AML-193 (cell line): ENCODE measurements at places on chromosomes 5 and 9.

DNA sequence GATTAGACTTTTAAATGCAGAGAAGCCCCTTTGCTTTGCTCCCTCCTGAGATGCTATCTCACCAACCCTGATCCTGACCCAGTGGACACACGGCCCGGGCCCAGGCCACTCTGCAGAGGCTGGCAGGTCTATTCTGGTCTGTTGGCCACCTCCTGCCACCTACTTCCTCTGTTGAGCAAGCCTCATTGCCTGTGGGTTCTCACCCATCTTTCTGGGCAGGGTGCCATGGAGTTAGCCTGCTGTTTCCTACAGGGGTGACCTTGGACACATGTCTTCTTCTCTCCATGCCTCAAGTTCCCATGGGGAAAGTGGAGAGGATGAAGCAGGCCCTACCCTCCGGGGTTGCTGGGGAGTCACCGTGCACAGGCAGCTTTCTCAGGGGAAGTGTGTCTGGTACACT lies 266.2 kb upstream of the IRX1 start:
- DNase-seq = peak; percentile 26

DNA sequence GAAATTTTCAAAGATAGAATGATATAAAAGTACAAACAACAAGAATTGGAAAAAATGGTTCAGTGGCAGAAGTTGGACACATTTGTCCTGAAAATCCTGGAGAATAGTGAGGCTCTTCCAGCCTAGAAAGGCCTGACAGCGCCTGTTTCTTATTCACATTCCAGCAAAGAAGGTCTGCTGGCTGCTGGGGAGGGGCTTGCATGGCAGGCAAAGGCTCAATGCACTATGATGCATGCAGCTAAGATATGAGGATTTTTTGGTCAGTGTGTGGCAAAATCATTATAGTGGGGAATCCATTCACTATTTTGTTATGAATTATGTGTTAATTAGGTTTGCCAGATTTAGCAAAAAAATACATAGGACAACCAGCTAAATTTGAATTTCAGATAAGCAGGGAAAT lies 243.9 kb upstream of the SLC30A5 start:
- no peak for DNase-seq

GRCh38 chr5:172076761-172077244 lies 70.4 kb upstream of the FBXW11 start:
- no peak for DNase-seq

GRCh38 chr9:134442085-134442474 lies 115.8 kb downstream of the RXRA start:
- no peak for DNase-seq

GRCh38 chr9:133484671-133485437 lies 6.0 kb upstream of the SLC2A6 start:
- DNase-seq = no peak

DNA sequence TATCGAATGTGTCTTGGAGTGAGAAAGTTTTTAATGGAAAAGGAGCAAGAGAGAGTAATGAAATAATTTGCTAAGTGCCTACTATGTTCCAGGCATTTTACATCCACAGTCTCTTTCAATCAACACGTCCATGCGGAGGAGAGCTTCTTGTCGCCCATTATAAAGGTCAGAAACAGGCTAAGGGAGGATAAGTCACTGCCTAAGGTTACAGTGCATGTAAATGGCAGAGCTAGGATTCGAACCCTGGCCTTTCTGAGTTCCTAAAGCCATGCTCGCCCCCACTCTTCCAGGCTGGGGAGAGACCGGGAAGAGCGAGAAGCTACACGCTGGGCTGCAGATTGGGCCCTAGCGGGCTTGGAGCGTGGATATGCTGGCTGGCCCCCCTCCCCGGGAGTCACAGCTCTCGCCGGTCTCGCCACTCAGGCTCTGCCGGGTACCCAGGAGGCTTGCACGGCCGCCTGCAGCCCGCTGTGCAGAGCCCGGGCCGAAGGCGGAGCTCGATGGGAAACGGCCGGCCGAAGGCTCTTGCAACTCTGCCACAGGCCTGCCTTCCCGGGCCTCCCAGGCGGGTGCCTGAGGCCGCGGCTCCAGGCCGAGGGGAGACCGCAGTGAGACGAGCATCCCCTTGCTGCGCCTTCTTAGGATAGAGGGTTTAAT lies 775 bp upstream of the LHX2 start:
- DNase-seq = no peak

DNA sequence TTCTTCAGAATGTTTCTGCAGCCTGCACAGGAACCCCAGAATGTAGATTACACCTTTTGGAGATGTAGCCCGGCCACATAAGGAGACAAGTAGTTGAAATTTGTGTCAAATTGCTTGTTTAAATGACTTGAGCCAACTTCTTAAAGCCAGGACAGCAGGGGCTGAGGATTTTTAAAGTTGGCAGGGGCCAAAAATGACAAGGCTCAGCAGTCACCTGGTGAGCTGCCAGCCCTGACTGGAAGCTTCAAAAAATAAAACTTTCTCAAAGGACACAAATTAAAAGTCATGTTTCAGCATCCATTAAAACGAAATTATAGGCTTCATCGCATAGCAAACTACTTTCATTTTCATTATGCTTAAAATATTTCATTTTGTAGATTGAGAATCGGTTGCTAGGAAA lies 340.3 kb upstream of the WWC1 start:
- DNase-seq = no peak

DNA sequence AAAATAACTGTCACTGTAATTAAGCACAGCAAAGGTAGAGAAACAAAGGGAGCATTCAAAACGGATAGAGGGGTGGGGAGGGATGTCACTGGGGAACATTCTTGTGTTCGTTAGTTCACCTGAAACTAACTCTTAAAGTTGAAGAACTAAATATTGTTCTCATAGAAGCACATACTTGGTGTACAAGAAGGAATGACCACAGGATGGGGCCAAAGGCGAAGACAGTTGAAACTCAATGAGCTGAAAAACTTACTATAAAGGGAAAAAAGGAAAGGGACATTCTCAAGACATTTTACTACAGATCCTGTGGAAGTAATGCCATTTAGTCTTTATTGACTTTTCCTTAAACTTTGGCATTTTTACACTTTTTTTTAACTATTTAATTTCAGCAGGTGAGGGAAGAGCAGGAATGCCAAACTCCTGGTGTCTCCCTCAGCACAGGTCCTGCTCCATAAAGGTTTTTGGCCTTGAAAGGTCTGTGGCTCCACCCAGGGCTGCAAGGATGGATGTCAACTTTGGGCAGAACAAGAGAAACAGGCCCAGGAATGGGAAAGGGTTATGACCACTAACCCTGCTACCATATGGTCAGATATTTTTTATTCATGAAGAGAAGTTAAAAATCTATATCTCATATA lies 197.6 kb upstream of the RASA1 start:
- peak; percentile 49 for DNase-seq

- no peak for DNase-seq
These were observed 29.4 kb downstream of the SLC6A3 start for GRCh38 chr5:1415626-1416360.

DNA sequence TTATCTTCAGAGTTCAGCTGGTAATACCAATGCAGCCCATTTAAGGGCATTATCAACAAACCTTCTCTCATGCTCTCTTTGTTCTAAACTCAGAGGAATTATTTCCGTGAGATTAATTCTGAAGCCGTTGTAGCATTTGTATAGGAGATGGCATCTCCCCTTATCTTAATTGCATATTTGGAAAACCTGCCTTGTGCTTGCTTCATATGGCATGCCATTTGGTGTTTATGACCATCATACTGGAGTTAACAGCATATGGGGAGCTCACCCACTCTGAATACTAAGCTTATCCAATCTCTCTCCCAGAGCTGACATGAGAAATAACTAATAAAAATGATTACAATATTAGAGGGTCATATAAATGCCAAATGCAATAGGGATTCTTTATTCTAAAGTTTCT lies 243.2 kb downstream of the BRINP1 start:
- no peak for DNase-seq

GRCh38 chr5:107451028-107451427 lies 219.7 kb downstream of the EFNA5 start:
- no peak for DNase-seq

DNA sequence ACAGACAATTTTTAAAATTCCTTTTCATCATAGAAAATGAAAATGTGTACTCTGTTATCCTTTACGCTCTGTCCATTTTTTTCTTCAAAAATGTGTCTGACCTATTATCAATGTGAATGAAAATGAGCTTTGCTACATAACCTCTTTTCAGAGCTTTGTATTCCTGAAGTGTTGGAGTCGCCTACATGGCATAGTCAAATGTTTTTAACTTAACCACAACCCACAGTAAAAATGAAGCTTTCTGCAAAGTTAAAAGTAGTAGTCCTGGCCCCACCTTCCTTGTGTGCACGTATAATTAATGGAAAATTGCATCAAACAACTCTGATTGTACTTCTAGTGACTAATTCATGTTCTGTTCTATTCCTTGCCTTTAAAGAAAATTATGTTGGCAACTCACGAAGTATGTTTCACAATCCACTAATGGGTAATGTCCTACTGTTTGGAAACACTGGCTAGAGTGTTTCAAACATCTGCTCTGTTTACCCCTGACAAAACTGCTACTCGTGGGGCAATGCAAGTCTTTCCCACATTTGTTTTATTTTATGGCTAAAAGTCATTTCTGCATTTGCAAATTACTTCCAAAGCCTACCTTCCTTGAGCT lies 18.6 kb upstream of the PSAT1 start:
- peak; percentile 37 for DNase-seq

DNA sequence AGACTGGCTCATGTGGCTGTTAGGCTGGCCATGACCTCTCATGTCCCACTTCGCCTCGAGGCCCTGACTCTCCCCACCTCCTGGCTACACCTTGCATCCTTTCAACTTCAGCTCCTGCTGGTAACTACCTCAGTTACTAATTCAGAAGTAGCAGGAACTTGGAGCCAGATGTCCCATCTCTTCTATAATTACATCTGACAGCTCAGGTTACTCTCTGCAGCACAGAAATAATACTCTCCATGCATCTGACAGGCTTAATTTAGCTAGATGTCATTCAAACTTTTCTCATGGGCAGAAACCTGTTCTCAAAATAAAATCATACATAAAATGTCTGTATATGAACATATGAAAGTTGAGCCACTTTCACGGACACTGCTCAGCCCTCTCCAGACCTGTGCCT lies 92.2 kb upstream of the IL33 start:
- DNase-seq = no peak

GRCh38 chr9:134626069-134626423 lies 15.6 kb upstream of the COL5A1 start:
- no peak for DNase-seq

GRCh38 chr9:130893341-130894101 lies 3.1 kb downstream of the QRFP start:
- DNase-seq = no peak

DNA sequence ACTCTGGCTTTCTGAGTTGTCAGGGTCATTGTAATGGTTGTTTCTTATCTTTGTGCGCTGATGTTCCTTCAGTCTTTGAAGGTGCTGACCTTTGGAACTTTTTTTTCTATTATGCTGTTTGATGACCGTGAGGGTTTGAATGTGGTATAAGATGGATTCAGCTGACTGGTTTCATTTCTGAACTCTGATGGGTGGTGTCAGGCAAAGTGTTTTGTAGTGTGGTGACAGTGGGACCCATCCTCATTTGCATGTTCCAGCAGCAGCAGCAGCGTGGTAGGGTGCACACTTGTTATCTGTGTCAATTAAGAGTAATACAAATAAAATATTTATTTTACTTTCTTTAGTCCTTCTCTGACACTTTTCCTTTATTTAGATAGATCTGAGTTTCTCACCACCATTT lies 227.7 kb upstream of the PRR16 start:
- no peak for DNase-seq

- DNase-seq = no peak
These were observed 115.5 kb downstream of the MPDZ start for GRCh38 chr9:13163946-13164345.

DNA sequence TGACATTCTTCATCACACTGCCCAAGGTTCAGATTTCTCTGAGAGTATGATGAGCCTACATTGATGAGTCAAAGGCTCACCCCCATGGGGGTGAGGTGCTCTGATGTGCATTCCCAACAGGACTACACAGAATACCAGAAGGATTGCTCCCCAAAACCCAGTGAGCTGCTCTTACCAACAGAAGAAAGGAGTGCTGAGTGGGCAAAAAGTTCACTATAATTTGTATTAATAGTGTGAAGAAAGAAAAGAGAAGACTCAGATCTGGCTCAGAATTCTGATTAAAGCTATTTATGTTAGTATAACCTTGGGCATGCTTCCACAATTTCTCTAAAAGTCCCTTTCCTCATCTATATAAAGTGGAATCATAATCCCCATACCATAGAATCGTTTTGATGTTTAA lies 46.1 kb downstream of the PRKACG start:
- DNase-seq = no peak

DNA sequence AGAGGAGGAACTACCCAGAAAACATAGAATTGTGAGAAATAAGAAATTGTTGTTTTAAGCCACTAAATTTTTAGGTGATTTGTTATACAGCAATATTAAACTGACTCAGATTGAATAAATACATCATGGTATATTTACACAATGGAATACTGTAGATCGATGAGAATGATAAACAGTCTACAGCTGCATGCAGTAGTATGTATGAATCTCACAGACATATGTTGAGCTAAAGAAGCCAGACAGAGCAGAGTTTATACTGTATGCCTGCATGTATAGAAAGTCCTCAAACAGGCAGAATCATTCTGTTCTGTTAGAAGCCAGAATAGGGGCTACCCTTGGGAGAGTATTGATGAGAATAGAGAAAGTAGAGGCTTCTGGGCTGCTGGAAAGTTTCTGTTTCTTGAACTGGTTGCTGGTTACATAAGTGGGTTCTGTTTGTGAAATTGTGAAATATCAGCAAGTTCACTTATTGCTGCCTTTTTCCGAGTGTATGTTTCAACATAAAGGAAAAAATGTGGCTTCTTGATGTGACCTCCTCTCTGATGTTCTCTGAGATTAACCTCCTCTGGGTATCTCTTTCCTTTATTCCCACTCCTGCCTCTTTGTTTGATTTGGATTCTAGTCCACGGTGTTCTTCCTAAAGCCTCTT lies 9.6 kb downstream of the KIAA1958 start:
- DNase-seq = peak; percentile 78

- no peak for DNase-seq
These were observed 262.9 kb upstream of the TRPM3 start for GRCh38 chr9:71384343-71384742.

DNA sequence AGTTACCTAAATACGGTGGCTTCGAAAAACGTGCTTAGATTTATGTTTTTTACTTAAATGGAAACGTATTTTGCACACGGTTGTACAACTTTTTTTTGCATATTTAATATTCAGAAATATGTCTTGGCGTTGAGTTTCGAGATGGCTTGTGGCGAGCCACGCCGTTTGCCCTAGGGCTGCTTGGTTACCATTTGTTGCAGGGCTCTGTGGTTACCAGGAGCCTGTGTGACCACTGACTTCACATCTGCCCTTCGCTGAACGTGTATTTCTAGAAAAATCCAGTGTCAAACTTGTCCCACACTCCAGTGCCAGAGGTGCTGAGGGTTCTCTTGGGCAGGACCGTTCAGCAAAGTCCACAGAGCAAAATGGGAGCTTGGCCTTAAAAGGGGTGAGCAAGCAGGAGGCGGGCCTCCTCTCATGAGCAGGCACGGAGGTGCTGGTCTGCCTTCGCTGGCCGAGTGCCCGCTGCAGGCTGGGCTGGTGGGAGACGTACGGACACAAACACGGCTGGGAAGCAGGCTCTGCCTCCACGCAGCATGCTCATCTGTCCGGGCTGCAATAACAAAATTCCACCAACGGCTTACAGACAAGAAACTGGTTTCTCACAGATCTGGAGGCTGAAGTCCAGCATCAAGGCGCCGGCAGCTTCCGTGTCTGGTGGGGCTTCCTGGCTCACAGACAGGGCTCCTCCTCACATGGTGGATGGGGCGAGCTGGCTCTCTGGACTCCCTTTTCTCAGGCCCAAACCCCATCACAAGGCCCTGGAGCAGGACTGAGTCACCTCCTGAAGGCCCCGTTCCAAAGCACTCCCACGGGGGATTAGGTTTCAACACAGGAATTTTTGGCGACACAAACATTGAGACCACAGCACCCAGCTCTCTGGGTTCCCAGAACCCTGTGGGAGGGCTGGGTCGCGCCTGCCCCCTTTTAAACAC lies 5.4 kb downstream of the MRPL36 start:
- no peak for DNase-seq
